ENCODE measurements at places on chromosomes 5 and 9.

GRCh38 chr5:118565335-118565971 is 422.9 kb downstream of the DTWD2 start:
- no peak for DNase-seq

DNA sequence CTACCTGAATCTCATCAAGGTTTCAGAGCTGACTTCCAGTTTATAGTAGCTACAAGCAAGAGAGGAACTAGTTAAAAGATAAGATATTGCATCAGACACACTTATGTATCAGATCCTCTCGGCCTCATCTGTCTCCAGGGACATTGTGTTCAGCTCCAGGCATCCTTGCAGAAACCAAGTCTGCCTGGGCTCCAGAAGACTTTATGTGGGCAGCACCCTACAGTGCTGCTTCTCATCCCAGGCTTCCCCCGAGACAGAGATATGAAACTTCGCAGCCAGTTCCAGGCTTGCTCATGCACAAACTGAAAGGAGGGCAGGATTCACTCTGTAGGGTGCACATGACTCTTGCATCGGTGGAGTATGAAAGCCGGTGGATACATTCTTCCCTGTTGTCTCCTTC is 33.9 kb upstream of the FOXB2 start:
- no peak for DNase-seq

DNA sequence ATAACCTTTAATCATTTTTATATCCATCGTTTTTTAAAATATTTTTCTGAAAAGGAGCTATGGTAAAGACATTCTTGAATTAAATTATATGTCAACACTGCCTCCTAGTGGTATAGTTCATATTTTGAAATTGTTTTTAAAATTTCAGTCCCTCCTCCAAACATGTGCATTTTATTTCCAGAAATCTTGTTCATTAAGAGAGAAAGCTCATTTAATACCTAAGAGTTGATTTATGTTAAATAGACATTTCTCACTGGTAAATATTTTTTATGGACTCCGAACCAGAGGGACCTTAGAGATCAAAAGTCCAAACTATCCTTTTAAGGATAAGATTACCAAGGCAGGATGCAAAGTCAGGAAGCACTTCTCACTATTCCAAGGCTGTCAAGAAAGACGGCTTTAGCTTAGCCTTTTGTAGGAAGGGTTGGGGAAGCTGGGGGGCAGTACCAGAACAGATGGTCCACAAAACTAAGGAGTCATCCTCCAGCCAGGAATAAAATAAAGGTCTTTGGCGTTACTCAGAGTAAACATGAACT is 21.6 kb downstream of the BHMT start:
- DNase-seq, result no peak

GRCh38 chr5:52007230-52007858 is 624.1 kb downstream of the ISL1 start:
- DNase-seq, result no peak

GRCh38 chr5:29796013-29796412 is 1397.5 kb upstream of the CDH6 start:
- no peak for DNase-seq

Measured in stimulated activated CD4-positive, alpha-beta T cell treated with anti-CD3 and anti-CD28 coated beads, Interleukin-15, amount 100 ng/mL, for 48 hours (primary cell).